ENCODE measurements at places on chromosomes 11 and 22. TPM values are rescaled to one million over a fixed set of nuclear protein-coding genes. Genes with fewer than 3 reads are reported as not detected.

SBF1 gene
- polyA plus RNA-seq, result 49.7 TPM

CARNS1 gene
- polyA plus RNA-seq, result 65.6 TPM

- H3K27ac ChIP-seq, result no peak overlapping the region
- H3K4me3 ChIP-seq, result no peak overlapping the region
- no peak for DNase-seq
- H3K4me1 ChIP-seq, result no peaks in the 10 kb centered on the region
Measured at GRCh38 chr11:60710482-60710881, 11.1 kb downstream of the MS4A8 start.

DNA sequence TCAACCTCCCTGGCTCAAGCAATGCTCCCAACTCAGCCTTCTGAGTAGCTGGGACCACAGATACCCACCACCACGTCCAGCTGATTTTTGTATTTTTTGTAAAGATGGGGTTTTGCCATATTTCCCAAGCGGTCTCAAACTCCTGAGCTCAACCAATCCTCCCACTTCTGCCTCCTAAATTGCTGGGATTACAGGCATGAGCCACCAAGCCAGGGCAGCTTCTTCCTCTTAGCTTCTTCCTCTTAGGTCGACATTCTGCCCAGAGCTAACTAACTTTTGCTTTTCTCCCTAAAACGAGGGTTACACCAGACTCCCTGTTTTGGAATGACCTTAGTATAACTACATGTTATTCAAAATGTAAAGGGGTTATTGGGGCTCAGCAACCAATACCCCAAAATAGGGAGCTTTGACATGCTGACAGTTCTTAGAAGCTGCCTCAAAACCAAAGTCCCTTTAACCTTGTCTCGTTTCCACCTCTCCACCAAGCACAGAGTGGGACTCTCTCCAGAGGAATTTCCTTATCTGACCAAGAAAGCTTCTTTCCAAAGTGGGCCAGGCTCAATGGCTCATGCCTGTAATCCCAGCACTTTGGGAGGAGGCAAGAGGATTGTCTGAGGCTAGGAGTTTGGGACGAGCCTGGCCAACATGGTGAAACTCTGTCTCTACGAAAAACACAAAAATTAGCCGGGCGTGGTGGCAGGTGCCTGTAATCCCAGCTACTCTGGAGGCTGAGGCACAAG is 7.0 kb downstream of the HPS5 start:
- no peak for DNase-seq
- H3K4me3 ChIP-seq, result no peak overlapping the region
- no peaks in the 10 kb centered on the region for H3K4me1 ChIP-seq
- no peaks in the 10 kb centered on the region for H3K27me3 ChIP-seq
- peaks cover 9% of the 10 kb centered on the region for H3K36me3 ChIP-seq

DNA sequence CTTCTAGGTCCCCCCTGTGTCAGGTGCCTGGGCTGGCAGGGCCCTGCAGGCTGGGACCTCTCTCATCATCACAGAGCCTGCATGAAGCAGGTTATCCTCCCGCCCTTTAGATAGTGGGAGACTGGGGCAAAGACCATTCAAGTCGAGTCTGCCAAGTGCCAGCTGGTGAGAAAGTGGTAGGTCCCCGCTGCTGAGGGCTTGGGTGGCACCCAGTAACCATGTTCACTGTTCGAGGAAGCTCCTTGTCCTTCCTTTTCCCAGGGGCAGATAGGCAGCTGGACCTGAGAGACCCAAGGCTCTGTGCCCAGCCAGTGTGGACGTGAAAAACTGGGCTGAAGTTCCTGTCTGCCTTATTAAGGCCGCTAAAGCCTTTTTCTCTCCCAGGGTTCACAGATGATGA is 1319.8 kb downstream of the TBC1D22A start:
- H3K4me3 ChIP-seq, result no peak overlapping the region
- H3K27ac ChIP-seq, result no peak overlapping the region
- no peaks in the 10 kb centered on the region for H3K36me3 ChIP-seq
- peaks cover 17% of the 10 kb centered on the region for H3K27me3 ChIP-seq
- DNase-seq, result no peak

All from muscle of leg (tissue), 16 donors.